ENCODE measurements at places on chromosomes 16 and 17.

DNA sequence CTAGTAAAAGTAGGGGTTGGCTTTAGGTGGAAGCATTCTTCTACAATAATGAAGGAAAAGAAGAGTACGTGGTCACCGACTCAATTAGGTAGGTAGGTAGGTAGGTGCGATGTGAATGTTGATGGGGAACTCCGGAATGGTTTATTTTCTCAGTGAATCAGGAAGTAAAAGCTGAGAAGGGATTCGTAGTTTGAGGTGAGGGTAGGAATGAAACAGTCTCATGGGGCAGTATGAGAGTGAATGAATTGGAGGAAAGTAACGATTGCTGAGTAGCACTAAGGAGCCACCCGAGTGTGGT lies 13.9 kb downstream of the PER1 start:
- no peak for DNase-seq

- no peak for DNase-seq
Measured at GRCh38 chr17:65529761-65530522, 31.5 kb downstream of the AXIN2 start.

GRCh38 chr17:28724500-28725165 lies 1.4 kb downstream of the TLCD1 start:
- DNase-seq: no peak

- no peak for DNase-seq
Measured at GRCh38 chr17:83006515-83007455, 72.6 kb upstream of the METRNL start.

DNA sequence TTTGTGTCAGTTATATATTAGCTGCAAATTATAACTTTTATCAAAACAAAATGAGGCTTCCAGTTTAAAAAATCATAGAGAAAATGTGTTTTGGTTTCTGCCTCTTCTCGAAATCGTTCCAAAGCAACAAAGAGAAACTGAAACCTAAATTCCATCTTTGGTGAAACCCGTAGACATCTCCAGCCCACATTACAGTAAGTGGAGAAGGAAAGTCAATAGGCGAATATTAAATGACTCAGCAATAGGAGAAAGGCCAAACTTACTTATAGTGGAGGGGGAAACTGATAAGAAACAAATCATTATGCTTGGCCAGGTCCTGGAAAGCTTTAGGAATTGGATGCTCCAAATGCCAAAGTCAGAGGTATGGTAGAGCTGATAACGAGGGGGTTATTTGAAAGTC lies 103.0 kb upstream of the SHISA6 start:
- no peak for DNase-seq

DNA sequence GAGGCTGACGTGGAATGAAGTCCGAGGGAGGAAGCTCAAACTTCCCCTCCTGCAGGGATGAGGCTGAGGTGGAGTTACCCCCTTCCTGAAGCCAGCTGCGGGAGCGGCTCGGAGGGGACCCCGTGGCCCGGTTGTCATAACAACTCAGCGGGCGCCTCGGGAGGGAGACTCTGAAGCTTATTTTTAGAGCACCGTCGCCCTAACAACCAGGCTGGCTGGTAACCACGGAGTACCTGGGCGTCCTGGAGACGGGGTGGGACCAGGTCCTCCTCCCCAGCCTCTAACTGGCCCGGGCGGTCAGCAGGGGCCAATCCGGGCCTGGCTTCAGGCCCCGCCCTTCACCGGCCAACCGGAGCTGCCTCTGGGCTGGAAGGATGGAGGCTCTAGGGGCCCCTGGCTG lies 27.7 kb downstream of the NECAB2 start:
- no peak for DNase-seq

DNA sequence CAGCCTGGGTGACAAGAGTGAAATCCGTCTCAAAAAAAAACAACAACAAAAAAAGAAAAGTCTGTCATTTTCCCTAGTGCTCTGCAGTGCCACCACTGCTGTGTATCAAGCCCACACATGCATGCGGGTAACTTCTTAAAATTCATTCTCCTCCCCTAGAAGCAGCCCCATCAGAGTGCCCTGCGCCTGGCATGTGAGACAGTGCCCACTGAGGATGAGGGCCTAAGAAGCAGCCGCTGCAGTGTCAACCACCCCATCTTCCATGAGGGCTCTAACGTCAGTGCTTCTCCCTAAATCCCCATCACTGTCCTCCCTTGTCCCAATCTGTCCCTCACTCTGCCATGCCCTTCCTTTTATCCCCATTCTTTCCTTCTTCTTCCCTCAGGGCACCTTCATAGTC lies 10.2 kb downstream of the COX6A2 start:
- no peak for DNase-seq

GRCh38 chr17:20141198-20141972 lies 132.2 kb downstream of the SPECC1 start:
- DNase-seq: no peak

GRCh38 chr17:50779747-50780353 lies 12.5 kb upstream of the ANKRD40CL start:
- DNase-seq: no peak

DNA sequence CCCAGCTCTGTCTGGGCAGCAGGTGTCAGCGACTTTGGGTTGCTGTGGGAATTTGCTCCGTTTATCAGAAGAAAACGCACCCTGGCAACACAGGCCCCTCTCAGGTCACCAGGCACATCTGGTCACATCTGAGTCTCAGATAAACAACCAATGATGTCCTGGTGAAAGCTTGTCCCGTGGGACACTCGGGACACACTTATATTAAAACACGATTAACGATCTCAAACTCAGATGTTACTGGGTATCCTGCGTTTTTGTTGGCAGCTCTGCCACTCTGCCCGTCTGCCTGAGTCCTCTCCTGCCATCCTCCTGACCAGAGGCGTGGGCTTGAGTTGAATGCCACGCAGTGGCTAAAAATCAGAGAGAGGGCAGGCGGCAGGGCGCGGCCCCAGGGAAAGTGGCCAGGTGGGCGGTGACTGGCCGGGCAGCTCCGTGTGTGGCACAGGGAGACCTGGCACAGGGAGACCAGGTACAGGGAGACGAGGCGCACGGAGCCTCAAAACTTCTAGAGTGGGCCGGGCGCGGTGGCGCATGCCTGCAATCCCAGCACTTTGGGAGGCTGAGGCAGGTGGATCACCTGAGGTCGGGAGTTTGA lies 2.1 kb downstream of the SECTM1 start:
- DNase-seq: no peak

GRCh38 chr17:81941484-81942166 lies 4.5 kb upstream of the PYCR1 start:
- no peak for DNase-seq
